Esophagus squamous epithelium (tissue), 5 donors: ENCODE measurements at places on chromosomes 7 and 10.

GRCh38 chr7:31642681-31643115, 44.3 kb upstream of the PPP1R17 start:
- no peak for DNase-seq

GRCh38 chr10:97633921-97634320, 621 bp upstream of the MORN4 start:
- DNase-seq: no peak

GRCh38 chr10:86914734-86915133, 42.7 kb downstream of the MMRN2 start:
- DNase-seq: no peak

- DNase-seq: no peak
Measured at GRCh38 chr10:71236286-71236685, 23.9 kb downstream of the UNC5B start.

- no peak for DNase-seq
Measured at GRCh38 chr7:100156331-100157068, 2.0 kb downstream of the TRAPPC14 start.

GRCh38 chr10:72513910-72514309, 112.0 kb downstream of the MICU1 start:
- DNase-seq: no peak

DNA sequence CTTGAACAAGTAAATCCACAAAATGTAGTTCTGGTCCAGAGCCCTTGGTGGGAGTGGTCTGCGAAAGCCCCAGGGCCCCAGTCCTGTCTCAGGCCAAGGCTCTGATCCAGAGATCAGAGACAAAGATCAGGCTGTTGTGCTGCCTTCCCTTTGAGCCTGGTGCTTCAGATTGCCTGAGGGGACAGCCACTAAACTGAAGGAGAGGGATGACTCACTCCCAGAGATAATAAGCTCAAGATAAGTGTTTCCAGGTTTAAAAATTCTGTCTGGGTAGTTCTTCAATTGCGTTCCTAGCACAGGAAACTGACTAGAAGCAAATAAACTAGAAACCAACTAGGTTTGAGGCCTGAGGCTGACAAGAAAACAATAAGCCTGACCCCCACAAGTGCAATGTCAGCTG, 190.2 kb downstream of the RAMP3 start:
- DNase-seq: no peak

- DNase-seq: no peak
Measured at GRCh38 chr10:95431900-95432342, 129.2 kb downstream of the SORBS1 start.
